Activated CD8-positive, alpha-beta memory T cell treated with anti-CD3 and anti-CD28 coated beads for 48 hours (primary cell): ENCODE measurements at places on chromosomes 12 and 14.

DNA sequence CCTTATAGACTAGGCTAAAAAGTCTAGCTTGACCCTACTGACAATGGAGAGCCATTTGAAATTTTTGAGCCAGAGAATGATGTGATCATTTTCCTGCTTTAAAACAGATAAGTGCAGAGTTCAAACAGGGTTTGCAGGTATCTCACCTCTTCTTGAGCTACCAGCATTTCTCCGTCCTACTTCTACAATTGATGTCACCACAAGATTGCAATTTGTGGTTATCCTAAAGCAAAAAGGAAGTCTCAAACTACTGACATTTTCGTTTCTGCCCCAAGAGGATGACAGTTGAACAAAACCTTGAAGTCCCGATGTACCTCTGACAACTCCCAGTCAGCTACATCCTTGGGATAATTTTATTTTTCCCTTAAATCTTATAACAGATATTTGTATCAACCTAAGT, 86.7 kb downstream of the PTGER2 start:
- DNase-seq = no peak

GRCh38 chr12:94458877-94459727, 565 bp downstream of the CEP83 start:
- no peak for DNase-seq

DNA sequence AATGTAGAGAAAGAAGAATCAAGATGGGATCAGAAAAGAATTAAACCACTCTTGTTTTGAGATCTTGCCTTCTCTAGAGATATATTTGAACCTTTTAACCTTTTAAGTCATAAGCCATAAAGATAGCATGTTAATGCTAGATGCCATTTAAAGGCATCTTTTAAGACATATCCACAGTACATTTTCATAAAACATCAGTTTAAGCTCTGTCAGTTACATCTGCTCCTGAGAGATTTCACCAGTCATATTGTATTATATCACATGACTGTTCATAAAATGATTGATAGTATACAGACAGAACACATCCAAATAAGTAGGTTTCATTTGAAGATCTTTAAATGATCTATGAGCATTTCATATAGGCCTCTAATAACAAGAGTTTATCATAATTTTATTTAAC, 1238.5 kb downstream of the SLC16A7 start:
- DNase-seq = no peak

GRCh38 chr12:28877854-28878253, 271.2 kb upstream of the FAR2 start:
- no peak for DNase-seq

DNA sequence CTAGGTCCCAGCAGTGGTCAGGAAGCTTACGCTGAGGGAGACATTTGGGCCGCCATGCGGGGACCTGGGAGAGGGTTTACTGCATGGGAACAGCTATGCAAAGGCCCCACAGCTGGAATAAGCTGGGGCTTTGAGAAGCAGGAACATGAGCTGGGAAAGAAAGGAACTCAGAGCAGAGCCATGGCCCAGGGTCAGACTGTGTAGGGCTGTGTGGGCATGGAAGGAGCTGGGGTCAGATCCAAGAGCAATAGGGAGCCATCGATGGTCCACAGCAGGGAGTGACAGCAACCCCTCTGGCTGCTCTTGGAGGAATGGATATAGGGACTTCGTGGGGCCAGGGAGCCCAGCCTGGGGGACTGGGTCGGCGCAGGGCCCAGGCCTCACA, 151.6 kb downstream of the ADGRD1 start:
- DNase-seq = no peak

DNA sequence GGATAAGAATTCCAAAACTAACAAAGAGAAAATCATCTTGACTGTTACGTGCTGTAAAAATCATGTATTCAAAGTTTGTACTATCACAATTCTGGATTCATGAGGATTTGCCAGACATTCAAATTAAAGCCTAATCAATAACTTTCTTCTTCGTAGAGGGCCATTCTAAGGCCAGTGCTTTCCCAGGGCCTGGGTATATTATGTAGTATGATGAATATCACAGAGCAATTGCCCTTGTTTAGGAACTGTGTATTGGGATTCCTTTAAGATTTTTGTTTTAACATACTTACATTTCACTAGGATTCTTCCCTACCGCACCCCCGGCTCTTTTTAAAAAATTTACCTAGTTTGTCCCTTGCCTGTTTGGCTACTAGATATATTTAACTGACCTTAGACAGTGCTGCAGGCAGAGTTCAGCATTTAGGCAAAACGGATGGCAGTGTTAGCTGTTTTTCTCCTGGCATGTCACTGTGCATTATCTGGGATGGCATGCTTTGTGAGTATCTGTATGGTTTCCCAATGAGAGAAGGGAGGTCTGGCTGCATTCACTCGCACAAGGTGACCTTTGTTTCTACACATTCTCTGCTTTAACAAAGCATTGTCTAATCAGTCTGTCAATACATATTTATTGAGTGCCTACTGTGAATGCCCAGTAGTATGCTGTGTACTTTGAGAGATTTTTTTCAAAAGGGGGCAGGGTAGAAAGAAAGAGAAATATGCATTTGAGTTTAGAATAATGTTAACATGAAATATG, 63.3 kb downstream of the ERC1 start:
- DNase-seq = no peak

- no peak for DNase-seq
Measured at GRCh38 chr14:95460647-95461478, 55.6 kb downstream of the SYNE3 start.

DNA sequence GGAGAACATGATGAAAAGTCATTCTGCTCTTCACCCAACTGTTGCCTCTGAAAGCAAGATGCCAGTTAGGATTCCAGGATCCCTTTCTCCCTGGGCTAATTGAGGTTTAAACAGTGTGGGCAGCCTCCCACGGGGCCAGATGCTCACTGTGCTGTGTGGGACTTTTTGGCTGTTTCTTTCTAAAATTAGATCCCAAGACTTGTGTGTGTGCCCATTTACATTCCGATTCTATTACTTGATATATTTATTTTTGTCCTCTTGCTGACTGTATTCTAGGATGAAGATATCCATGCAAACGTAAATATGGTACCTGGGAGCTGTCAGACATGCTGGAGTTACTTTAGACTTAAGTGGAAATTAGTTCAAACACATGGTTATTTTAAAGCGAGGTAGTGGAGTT, 6.2 kb downstream of the IFT43 start:
- no peak for DNase-seq

- DNase-seq = no peak
Measured at GRCh38 chr12:43277651-43278540, 274.1 kb downstream of the ADAMTS20 start.

DNA sequence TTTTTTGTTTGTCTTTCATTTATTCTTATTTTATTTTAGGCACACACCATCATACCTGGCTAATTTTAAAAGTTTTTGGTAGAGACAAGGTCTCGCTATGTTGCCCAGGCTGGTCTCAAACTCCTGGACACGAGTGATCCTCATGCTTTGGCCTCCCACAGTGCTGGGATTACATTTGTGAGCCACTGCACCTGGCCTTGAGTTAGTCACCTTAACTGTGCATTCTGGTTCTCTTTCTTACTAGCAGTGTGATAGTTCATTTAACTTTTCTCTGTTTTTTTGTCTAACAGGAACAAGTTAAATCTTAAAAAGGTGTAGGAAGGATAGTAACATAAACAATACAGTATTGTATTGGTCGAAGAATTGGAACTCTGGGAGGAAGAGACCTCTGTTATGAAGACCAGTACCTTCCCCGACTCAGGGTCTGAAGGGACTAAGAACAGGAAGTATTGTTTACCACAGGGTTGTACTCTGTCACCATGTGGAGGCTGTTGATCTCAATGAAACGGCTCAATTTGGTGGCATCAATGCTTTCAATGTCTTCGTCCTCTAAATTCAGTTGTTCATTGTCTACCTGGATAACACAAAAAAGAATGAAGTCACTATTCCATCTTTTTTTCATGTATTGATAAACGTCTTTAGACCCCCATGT, 17.7 kb downstream of the ERP27 start:
- no peak for DNase-seq

DNA sequence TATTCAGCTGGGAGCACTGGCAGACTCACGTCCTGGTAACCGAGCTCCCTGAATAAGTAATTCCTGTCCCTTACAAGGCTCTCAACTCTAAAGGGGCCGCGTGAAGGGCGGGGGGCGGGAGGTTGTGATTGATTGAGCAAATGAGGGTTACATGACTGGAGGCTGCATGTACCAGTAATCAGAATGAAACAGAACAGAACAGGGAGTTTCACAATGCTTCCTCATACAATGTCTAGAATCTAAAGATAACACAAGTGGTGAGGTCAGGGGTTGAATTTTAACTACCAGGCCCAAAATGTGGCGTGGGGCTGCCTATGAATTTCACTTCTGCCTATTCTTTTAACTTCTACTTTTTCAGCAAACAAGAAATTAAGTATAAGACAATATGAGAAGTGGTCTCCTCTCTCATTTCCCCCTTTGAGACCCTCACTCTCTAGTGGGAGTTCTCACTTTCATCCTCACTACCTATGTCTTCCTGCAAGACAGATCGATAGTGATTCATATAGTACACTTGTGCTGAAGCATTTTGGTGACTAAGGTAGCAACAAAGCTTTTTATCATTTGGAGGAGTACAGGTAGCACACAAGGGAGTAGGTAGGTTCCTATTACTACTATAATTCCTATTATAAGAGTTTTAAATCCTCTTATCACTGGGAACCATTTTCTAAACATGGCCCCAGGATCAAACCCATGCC, 239.8 kb downstream of the KTN1 start:
- DNase-seq = no peak

- DNase-seq = peak; percentile 10
Measured at GRCh38 chr12:124391340-124392261, 96.7 kb downstream of the RFLNA start.

GRCh38 chr12:5650281-5650680, 218.4 kb downstream of the NTF3 start:
- DNase-seq = no peak
